ENCODE measurements at places on chromosomes 16 and 17.

GRCh38 chr17:43092901-43093300, 32.3 kb downstream of the BRCA1 start:
- DNase-seq: no peak

GRCh38 chr17:38544175-38544838, 61.4 kb downstream of the SRCIN1 start:
- no peak for DNase-seq

DNA sequence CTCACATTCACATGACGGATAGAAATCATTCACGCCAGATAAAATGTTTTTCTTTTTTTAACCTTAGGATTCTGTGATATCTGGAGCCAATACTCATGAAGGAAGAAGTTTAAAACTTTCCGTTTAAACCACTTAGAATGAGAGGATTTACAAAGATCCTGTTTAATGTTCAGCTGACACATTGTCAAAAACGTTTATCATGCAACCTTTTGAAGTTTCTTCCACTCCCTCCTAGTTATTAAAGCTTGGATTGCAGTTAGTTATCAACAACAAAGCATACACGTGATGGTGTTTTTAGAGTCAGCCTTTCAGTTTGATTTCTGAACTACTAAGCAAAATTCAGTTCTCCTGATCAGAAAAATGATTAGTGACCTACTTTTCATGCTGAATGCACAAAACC, 143.3 kb upstream of the AXIN2 start:
- DNase-seq: no peak

DNA sequence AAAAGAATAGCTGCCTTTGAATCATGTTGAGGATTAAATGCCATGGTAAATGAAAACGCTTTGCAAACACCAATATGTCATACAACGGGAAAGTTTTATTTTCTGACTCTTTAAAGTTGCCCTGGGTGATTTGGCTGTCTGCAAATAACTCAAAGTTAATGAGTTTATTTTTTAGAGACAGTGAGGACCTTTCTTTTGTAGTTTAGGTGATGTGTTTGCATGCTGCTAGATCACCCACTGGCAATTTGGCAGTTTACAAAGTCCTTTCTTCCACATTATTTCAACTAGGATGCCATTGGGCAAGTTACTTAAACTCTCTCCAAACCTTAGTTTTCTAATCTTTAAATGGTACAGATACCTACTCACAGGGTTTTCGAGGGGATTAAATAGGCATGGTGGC, 37.8 kb downstream of the GDE1 start:
- DNase-seq: no peak

GRCh38 chr17:45248132-45248957, 13.5 kb downstream of the SPATA32 start:
- peak; percentile 78 for DNase-seq

GRCh38 chr16:4428500-4428899, 2.8 kb downstream of the DNAJA3 start:
- no peak for DNase-seq

DNA sequence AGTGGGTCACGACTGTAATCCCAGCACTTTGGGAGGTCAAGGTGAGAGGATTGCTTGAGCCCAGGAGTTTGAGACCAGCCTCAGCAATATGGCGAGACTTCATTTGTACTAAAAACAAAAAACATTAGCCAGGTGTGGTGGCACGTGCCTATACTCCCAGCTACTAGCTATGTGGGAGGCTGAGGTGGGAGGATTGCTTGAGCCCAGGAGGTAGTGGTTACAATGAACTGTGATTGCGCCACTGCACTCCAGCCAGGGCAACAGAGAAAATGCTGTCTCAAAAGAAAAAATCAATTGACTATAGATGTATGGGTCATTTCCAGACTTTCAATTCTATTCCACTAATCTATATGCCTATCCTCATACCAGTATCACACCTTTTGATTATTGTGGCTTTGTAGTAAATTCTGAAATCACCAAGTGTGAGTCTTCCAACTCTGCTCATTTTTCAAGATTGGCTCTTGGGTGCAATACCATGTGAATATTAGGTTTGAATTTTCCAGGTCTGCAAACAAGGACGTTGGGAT, 27.2 kb upstream of the CEP20 start:
- DNase-seq: no peak

DNA sequence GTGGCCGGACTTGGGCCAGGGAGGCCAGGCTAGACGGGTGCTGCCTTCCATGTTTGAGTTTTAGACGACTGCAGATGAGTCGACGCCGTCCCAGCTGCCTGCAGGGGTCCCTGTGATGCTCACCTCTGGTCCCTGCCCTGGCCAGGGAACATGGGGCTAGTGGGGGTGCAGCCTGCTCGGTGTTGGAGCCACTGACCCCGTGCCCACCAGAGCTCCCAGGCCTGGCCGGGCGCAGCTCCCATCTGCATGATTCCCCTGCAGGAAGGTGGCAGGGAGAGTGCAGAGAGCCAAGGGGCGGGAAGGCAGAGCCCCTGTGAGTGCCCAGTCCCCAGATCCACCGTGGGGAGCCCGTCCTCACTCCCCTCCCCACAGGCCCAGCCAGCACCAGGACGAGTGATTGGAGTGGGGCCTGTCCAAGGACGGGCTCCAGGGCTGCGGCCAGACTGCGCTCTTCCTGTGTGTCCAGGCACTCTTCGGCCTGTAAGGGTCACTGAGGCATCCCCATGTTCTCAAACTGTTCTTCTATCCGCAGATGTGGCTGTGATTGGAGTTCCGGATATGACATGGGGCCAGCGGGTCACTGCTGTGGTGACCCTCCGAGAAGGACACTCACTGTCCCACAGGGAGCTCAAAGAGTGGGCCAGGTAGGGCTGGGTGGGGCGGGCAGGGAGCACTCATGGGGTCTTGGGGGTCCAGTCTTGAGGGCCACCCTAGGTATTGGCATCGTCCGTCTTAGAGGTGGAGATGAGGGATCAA, 26.0 kb upstream of the CDH15 start:
- no peak for DNase-seq

- DNase-seq: no peak
These were observed 8.3 kb downstream of the WFDC1 start for GRCh38 chr16:84303023-84303422.

- DNase-seq: no peak
These were observed 1.3 kb downstream of the SLC2A4 start for GRCh38 chr17:7282752-7283321.

- peak; percentile 86 for DNase-seq
These were observed at the start of gene GAA for GRCh38 chr17:80101011-80101945. Gene GAA (plus strand): TSS chr17:80101581. CDS start chr17:80104587, 3,006 bp downstream.

DNA sequence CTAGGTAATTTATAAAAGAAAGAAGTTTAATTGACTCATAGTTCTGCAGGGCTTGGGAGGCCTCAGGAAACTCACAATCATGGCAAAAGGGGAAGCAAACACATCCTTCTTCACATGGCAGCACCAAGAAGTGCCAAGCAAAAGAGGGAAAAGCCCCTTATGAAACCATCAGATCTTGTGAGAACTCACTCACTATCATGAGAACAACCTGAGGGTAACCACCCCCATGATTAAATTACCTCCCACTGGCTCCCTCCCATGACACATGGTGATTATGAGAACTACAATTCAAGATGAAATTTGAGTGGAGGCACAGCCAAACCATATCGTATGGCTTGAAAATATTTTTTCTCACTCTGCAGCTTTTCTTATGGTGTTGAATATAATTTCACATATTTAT, 151.7 kb downstream of the ANKFN1 start:
- DNase-seq: no peak
